ENCODE measurements at places on chromosomes 2 and 18.

DNA sequence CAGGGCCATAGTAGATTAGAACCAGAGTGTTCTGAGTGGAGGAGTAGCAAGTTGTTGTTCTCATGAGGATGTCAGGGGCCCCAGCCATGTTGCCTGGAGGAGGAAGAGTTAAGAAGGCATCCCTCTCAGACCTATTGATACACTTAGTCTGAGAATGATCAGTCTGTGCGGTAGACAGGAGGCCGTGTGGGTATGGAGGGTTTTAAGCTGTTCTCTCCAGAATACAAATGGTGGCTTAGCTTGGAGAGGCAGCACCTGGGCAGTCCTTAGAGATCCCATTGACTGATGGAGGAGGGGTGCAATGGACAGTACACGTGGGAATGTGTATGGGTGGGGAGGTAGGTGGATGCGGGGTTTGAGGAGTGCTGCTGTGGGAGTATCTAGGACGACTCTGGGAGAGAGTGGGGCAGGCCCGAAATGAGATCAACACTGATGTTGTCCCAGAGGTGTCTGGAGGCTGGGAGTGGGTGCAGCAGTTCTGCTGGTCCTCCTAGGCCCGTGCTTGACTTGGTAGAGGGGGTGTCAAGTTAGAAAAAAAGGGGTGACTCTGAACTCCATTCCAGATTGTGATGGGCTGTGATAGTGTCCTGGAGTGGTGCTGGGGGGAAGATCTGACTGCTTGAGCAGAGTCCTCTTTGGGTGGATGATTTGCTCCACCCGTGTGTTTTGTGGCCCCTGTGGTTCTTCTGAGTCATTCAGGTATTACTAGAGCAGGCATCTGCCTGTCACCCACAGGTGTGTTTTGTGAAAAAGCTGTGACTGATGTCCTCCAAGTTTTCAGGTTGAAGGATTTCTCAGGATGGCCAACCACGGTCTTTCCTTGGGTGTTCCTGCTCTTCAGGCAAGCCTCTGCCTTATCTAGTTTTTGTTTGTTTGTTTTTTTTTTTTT lies 44.7 kb downstream of the C2orf42 start:
- DNase-seq = no peak

DNA sequence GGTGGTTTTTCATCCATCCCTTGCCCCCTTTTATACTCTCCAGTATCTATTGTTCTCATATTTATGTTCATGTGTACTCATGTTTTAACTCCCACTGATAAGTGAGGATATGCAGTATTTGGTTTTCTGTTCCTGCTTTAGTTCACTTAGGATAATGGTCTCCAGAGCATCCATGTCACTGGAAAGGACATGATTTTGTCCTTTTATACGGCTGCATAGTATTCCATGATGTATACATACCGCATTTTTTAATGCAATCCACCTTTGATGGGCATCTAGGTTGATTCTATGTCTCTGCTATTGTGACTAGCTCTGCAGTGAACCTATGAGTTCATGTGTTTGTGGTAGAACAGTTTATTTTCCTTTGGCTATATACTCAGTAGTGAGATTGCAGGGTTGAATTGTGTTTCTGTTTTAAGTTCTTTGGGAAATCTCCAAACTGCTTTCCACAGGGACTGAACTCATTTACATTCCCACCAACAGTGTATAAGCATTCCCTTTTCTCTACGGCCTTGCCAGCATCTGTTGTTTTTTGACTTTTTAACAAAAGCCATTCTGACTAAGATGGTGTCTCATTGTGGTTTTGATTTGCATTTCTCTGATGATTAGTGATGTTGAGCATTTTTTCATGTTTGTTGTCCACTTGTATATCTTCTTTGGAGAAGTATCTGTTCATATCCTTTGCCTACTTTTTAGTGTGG lies 420.2 kb downstream of the THSD7B start:
- DNase-seq = no peak

- DNase-seq = no peak
Observed at GRCh38 chr2:167764772-167765341, 482.5 kb downstream of the STK39 start.

DNA sequence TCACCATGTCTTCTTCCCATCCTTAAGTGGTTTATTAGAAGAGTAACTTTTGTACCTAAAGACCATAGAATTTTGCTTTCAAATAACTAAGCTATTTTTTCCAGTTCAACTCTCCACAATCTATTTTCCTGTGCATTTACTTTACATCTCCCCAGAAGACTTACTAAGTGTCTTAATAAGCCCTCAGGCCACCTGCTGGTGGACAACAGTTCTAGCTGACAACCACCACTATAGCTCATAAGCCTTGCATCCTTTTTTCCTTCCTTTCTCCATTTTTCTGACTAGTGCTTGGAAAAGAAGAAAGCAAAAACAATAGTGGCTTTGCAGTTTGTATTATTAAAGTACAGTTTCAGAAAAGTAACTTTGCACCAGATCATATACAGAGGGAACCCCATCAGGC lies 149.5 kb upstream of the TMEM200C start:
- no peak for DNase-seq

GRCh38 chr2:41698678-41699422 lies 349.0 kb upstream of the PKDCC start:
- peak; percentile 14 for DNase-seq

DNA sequence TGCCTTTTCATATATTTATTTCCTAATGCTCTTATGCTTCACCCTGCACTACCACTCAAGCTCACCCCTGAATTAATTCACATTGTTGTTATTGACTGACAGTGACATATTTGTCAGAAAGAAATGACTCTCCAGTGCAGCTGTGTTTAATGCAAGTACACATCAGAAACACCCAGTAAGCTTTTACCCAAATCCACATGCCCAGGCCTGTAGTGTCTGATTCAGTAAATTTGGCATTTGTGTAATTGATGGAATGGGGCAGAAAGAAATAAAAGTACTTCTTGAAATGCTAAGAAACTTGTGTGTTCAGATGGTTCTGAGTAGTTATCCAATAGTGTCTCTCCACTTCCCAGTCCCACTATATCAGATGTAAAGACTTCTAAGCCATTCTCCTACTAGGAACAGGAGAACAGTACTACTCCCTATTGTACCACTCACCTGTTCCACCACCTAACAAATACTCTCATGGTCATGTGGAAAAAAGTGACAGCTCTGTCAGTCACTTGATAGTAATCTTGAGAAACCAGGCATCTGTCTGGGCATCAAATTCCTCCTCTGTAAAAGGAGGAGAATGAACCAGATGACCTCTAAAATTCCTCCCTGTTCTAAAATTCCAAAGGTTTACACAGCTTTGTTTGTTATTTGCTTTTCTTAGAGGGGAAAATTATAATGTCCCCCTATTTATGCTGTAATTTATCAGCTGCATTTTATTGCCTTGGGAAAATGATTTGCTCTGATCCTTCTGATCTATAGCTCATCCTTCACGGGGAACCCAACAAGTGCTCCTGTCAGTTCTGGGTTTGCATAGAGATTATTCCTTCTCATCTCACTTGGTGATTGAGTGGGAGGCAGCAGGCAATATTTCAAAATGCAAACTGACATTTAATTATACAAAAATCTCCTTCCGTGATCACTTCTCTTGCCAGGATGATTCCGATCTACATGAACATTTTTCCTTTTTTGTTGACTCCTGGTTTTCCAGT lies 70.9 kb downstream of the ZNF385B start:
- DNase-seq = no peak

DNA sequence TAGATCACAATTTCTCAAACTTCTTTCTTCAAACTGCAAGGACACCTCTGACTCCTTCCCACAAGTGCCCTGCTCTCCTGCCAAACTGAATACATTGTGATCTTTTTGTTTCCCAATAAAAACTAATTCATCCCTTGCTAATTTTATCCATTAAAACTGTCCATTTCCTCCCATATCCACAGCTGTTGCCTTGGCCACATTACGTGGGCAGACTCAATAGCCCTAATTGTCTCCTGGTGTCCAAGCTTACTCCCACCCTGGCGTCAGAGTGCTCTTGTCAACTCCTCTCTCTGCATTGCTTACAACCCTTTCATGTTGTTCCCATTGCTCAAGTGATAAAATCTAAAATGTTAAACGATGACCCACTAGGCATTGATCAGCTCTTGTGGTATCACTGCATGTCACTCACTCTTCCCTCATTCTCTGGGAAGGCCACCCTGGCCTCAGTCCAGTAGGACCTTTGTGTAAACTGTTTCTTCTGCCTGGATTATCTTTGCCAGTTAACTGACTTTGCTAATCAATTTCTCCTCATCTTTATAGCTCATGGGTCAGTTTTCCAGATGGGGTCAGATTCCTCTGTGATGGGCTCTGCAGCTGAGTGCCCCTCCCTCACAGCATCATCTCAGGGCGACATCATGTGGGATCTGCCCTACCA lies 525.0 kb downstream of the SLC4A3 start:
- DNase-seq = no peak

GRCh38 chr2:160952464-160953254 lies 207.6 kb upstream of the TANK start:
- DNase-seq = no peak

DNA sequence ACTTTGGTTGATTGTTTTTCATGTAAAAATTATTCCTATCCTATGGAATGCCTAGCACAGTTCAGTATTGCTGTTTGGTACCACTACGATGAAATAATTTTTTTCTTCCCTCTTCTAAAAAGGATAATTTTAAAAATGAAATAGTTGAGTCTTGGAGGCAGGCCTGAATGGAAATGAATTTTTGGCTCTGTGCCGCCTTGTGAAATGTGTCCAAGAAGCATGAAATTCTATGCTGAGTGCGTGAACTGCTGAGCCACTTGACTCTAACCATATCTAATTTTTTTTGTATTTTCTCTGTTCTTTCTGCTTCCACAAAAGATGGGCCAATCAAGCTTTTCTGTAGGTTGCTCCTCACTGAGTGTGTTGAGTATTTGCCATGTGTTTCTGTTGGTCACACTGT lies 95.0 kb downstream of the PRPF40A start:
- no peak for DNase-seq

- no peak for DNase-seq
Observed at GRCh38 chr18:45291621-45292615, 323.4 kb upstream of the SLC14A2 start.

GRCh38 chr2:237909075-237909695 lies 49.8 kb downstream of the RAMP1 start:
- no peak for DNase-seq

DNA sequence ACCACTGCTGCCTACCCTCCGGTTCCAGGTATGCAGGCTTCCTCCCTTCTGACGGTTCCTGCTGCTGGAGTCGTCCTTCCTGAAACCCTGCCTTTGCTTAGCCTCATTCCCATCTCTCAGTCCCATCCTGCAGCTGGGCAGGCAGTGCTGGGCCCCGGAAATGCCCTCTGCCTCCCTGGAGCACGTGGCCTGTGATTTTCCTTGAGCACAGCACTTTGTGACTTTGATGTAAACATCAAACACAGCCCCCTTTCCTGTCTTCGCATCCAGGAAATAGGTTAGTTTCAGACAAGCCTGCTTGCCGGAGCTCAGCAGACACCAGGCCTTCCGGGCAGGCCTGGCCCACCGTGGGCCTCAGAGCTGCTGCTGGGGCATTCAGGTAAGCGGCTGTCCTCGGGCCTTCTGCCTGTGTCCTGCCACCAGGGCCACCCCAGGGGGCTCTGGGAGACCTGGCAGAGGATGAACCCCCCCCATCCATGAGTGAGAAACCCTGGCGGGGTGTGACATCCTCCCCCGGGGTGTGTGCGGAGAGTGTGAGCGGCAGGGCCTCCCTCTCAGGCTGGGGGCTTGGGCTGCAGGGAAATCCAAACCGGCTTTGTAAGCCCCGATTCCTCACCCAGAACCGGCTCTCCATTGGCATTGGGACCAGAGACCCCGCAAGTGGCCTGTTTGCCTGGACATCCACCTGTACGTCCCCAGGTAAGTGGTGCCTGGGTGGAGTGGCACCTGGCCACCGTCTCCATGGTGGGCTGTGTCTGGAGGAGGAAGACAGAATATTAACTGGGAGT lies at the start of gene ZAP70:
TSS of gene ZAP70 (plus strand) at position 281 of the 788 bp plus-strand sequence. CDS start 10,461 bp downstream, outside the sequence.
- DNase-seq = peak; percentile 81

- DNase-seq = no peak
Observed at GRCh38 chr2:235898766-235899165, 269.4 kb downstream of the GBX2 start.

DNA sequence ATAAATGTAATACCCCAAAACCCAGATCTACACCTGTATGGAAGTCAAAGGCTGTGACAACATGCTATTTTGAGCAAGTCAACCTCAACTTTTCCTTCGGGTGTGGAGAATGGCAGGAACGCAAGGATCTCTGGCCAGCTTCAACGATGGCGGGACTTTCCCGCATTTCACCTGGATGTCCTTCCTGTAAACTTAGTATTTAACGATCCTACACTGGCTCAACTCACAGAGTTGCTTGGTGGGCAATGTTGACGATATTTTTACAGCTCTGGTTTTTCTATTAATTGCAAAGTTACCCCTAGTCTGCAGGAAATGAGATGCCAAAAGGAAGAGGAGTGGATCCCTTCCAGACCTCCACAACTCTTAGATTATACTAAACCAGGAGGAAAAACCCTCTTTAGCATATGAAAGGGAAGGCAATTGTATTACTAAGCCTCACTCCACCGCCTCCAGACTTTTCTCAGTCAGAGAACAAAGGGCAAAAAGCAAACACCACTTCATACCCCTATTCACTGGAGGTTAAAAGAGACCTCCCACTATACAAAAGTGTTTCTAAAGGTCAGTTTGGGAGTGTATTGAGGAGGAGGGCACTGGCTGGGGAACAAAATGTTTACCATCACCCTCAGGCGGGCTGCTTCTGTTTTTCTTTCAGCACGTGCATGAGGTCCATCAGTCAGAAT lies 56.5 kb upstream of the ACVR1 start:
- no peak for DNase-seq

DNA sequence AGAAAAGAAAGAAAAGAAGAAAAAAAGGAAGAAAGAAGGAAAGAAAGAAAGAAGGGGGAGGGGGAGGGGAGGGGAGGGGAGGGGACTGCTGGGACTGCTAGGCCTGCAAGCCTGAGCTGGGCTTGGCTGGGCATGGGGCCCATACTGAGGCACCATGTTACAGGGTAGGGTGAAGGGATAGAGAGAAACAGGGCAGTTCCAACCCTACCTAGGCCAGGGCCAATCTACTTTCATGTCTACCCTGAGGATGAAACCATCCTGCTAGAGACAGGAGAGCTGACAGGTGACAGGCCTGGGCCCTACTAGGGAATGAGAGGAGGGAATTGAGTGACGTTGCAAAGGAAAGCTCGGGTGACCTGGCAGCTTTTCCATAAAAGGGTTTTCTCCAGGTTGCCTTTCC lies 41.7 kb downstream of the TEX44 start:
- DNase-seq = no peak

- no peak for DNase-seq
Observed at GRCh38 chr2:240915526-240916341, 9.6 kb downstream of the CROCC2 start.

GRCh38 chr2:118983133-118983532 lies 41.1 kb downstream of the MARCO start:
- DNase-seq = no peak

Data from OCI-LY7 (cell line).